ENCODE measurements at places on chromosomes 2 and 18. TPM values are rescaled to one million over a fixed set of nuclear protein-coding genes. Genes with fewer than 3 reads are reported as not detected.

DNA sequence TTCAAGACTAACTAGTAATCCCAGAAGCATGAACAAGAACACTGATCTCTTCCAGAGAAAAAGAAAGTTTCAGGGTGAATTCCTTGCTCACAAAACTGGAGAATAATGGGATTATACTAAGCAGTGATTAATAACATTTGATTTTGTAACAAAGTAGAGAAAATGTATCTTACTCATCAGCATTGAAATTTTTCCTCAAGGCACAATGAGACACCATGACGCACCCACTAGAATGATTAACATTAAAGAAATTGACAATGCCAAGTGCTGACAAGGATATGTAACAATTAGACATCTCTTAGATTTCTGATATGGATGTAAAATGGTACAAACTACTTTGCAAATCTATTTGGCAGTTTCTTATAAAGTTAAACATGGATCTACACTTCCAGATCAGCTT lies 101.1 kb upstream of the EPHA4 start:
- H3K27ac ChIP-seq: no peak overlapping the region
- H3K4me1 ChIP-seq: peaks cover 7% of the 10 kb centered on the region
- no peak for DNase-seq
- no peaks in the 10 kb centered on the region for H3K36me3 ChIP-seq

GRCh38 chr2:23449413-23449812 lies 64.4 kb downstream of the KLHL29 start:
- no peaks in the 10 kb centered on the region for H3K36me3 ChIP-seq
- peaks cover 35% of the 10 kb centered on the region for H3K4me1 ChIP-seq
- no peak overlapping the region for H3K4me3 ChIP-seq
- H3K27ac ChIP-seq: no peak overlapping the region
- no peaks in the 10 kb centered on the region for H3K27me3 ChIP-seq

C2orf81 gene
- total RNA-seq: 3.4 TPM

DNA sequence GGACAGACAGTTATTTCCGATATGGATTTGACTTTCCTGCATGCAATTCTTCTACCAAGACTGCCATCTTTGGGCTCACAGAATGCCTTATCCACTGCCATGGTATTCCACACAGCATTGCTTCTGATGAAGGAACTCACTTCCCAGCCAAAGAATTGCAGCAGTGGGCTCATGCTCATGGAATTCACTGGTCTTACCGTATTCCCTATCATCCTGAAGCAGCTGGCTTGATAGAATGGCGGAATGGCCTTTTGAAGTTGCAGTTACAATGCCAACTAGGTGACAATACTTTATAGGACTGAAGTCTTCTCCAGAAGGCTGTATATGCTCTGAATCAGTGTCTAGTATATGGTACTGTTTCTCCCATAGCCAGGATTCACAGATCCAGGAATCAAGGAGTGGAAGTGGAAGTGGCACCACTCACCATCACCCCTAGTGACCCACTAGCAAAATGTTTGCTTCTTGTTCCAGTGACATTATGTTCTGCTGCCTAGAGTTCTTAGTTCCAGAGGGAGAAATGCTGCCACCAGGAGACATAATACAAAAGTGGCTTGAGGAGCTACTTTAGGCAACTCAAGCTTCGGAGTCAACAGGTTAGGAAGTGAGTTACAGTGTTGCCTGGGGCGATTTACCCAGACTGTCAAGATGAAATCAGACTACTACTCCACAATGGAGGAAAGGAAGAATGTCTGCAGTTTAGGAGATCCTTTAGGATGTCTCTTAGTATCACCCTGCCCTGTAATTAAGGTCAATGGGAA lies 23.8 kb upstream of the SMAD4 start:
- peaks cover 5% of the 10 kb centered on the region for H3K36me3 ChIP-seq
- no peaks in the 10 kb centered on the region for H3K27me3 ChIP-seq
- DNase-seq: no peak
- H3K27ac ChIP-seq: no peak overlapping the region
- no peak overlapping the region for H3K4me3 ChIP-seq
- H3K4me1 ChIP-seq: no peaks in the 10 kb centered on the region

GRCh38 chr2:152510621-152511020 lies 175.6 kb downstream of the FMNL2 start:
- DNase-seq: no peak
- no peak overlapping the region for H3K27ac ChIP-seq
- H3K4me1 ChIP-seq: peaks cover 51% of the 10 kb centered on the region
- H3K36me3 ChIP-seq: no peaks in the 10 kb centered on the region
- no peak overlapping the region for H3K4me3 ChIP-seq
- no peaks in the 10 kb centered on the region for H3K27me3 ChIP-seq

TMEM17 gene
- 3.8 TPM for total RNA-seq

VAMP5 gene
- not detected for total RNA-seq

FAP gene
- 171 TPM for total RNA-seq

EN1 gene
- not detected for total RNA-seq

- H3K4me1 ChIP-seq: peaks cover 62% of the 10 kb centered on the region
- H3K27ac ChIP-seq: no peak overlapping the region
- H3K4me3 ChIP-seq: no peak overlapping the region
- no peaks in the 10 kb centered on the region for H3K36me3 ChIP-seq
- no peak for DNase-seq
Observed at GRCh38 chr2:39120521-39120770, 405 bp downstream of the SOS1 start.

- no peak for DNase-seq
- H3K27ac ChIP-seq: no peak overlapping the region
- H3K36me3 ChIP-seq: peaks cover 4% of the 10 kb centered on the region
Observed at GRCh38 chr18:21134895-21135294, 23.3 kb upstream of the ROCK1 start.

SOWAHC gene
- total RNA-seq: 13.2 TPM

AQP12A gene
- total RNA-seq: not detected

GRCh38 chr2:16362611-16363010 lies 303.0 kb downstream of the CYRIA start:
- H3K4me1 ChIP-seq: peaks cover 3% of the 10 kb centered on the region
- no peaks in the 10 kb centered on the region for H3K36me3 ChIP-seq
- no peaks in the 10 kb centered on the region for H3K27me3 ChIP-seq
- DNase-seq: no peak

GRCh38 chr2:161088658-161089350 lies 71.4 kb upstream of the TANK start:
- H3K36me3 ChIP-seq: no peaks in the 10 kb centered on the region
- H3K4me1 ChIP-seq: peaks cover 15% of the 10 kb centered on the region
- no peaks in the 10 kb centered on the region for H3K27me3 ChIP-seq
- DNase-seq: no peak
- no peak overlapping the region for H3K27ac ChIP-seq

DNA sequence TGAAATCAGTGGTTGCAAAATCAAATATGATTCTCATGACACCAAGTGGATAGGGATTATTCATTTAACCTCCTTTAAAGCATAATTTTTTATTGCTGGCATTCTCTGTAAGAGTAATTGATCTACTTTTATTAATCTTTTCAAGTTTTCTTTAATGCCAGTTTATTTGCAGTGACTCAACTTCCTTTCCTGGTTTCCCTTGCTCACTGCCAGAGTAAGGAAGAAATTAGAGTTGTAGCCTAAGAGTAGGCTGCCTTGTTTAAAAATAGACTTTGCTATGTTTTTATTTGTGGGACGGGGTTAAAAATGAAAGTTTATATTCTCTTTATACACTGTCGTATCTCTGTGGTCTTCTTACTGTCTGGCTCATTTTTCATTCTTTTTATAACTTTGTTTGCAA lies 148.6 kb downstream of the WDR7 start:
- DNase-seq: no peak
- H3K27ac ChIP-seq: peak overlapping the region; percentile 55
- peaks cover 3% of the 10 kb centered on the region for H3K36me3 ChIP-seq
- H3K4me1 ChIP-seq: peaks cover 16% of the 10 kb centered on the region
- no peaks in the 10 kb centered on the region for H3K27me3 ChIP-seq

DNA sequence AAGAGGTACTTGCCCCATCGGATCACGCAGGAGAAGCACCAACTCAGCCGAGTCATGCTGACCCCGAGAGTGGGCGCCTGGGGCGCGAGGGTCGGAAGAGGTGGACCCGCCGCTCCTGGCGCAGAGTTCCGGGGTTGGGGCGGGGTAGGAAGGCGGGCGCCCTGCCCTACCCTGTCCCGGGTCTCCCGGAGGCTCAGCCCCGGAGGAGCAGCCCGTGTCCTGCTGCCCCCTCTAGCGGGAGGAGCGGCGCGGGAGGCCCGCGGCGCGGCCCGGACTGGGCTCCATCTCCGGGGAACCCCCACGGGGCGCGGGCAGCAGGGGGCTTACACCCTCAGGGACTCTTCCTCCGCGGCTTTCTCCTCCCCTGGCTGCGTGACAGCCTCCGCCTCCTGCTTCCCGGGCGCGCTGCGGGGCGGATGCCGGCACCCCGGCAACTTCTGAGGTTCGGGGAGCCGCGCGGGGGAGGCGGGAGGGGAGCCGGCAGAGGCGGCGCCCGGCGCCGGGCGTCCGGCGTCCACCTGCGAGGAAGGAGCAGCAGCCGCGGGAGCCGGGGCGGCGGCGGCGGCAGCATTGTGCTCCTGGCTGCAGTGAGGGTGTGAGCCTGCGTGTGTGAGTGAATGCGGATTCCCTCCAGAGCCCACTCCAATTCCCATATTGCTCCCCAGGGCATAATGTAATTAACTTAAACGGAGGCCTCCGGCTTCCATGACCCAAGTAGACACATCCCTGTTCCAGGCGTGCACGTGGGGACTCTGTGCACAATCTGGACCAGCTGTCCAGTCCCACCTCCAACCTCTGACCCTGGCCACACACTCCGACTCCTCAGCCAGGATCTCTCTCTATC lies 7.6 kb upstream of the TNS1 start:
- H3K4me1 ChIP-seq: peaks cover 61% of the 10 kb centered on the region
- peak overlapping the region; percentile 80 for H3K4me3 ChIP-seq
- no peaks in the 10 kb centered on the region for H3K27me3 ChIP-seq
- DNase-seq: no peak

CFAP210 gene
- not detected for total RNA-seq

DNA sequence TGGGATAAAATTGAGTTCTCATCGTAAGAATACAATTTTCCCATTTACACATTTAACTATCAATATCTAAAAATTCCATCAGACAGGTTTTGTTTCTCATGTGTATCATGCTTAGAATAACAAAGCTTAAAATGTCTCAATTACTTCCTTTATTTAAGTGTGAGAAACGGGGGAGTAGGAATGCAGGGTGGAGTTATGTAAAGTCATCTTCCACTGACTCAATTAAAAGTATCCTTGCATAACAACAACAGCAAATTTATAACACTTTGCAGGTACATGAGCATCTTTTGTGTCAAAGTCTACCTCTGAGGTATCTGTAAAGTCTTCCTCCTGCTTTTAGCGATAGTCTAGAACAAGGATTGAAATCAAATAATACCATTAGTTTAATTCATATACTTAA lies 327.1 kb downstream of the EPHA4 start:
- H3K36me3 ChIP-seq: no peaks in the 10 kb centered on the region
- H3K4me3 ChIP-seq: no peak overlapping the region
- H3K4me1 ChIP-seq: no peaks in the 10 kb centered on the region
- no peak for DNase-seq
- H3K27ac ChIP-seq: no peak overlapping the region

HOXD13 gene
- not detected for total RNA-seq

DNA sequence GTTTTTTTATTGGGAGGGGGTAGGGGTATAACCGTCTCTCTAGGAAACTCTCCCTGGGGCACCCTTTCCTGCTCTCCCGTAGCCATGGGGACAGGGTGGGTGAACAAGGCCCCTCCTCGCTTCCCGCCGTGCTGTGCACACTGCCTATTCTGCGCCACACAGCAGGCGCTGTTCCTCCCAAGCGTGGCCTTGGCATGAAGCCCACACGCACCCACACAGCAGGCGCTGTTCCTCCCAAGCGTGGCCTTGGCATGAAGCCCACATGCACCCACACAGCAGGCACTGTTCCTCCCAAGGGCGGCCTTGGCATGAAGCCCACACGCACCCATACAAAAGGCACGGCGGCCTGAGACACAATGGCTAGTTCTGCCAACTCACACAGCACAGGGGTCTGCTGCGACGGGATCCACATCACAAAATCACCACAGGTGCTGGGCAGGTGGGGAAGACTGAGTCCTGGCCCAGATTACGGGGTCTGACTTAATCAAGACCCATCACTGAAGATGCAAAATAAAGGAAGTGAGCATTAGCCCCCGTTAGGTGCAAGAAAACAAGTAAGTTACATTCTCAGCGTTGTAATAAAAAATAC lies 46.6 kb upstream of the TPO start:
- H3K36me3 ChIP-seq: no peaks in the 10 kb centered on the region
- no peak overlapping the region for H3K4me3 ChIP-seq
- DNase-seq: no peak
- no peaks in the 10 kb centered on the region for H3K4me1 ChIP-seq
- peaks cover 9% of the 10 kb centered on the region for H3K27me3 ChIP-seq

- H3K4me3 ChIP-seq: peak overlapping the region; percentile 65
- peak overlapping the region; percentile 79 for H3K27ac ChIP-seq
- no peaks in the 10 kb centered on the region for H3K27me3 ChIP-seq
- no peak for DNase-seq
- H3K36me3 ChIP-seq: peaks cover 19% of the 10 kb centered on the region
Observed at GRCh38 chr2:20446255-20446916, 488 bp upstream of the RHOB start.

DNA sequence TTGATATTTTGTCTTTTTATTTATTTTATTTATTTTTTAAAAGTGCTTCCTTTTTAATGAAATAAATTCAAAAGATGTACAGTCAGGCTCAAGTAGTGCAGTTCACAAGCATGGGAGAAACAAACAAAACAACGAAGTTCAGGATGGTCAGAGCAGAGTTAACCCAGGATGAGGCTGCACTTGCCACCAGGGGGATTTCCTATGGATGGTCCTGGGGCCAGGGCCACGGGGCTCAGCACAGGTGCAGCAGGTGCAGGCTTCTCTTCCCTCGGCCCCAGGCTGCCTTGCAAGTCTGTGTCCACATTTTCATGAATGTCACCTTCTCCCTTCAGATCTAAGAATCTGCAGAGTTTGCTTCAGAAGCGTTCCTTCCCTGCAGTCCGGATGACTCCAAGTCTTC lies 76.5 kb downstream of the CDCA7 start:
- no peak for DNase-seq
- peaks cover 19% of the 10 kb centered on the region for H3K4me1 ChIP-seq
- H3K36me3 ChIP-seq: no peaks in the 10 kb centered on the region
- peaks cover 4% of the 10 kb centered on the region for H3K27me3 ChIP-seq
- no peak overlapping the region for H3K27ac ChIP-seq
- H3K4me3 ChIP-seq: no peak overlapping the region

DNA sequence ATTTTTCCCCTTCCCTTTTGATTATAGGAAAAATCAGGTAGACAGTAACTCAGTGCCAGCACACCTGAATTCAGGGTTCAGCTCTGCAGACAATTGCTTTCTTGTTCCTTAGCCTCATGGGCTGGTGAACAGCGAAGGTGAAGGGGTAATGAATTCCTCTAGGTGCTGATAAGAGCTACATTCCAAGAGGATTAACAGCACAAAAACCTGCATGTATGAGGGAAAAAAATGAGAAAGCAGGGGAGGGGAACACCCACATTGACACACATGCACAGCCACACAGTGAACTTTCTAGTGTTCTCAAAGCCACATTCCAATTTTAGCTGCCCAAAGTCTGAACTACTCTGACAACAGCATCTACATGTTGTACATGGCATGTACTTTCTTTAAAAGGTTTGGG lies 46.1 kb downstream of the SPATS2L start:
- H3K4me1 ChIP-seq: peaks cover 77% of the 10 kb centered on the region
- no peak for DNase-seq
- H3K27me3 ChIP-seq: no peaks in the 10 kb centered on the region
- H3K27ac ChIP-seq: peak overlapping the region; percentile 25
- H3K36me3 ChIP-seq: peaks cover 6% of the 10 kb centered on the region

Data from chondrocyte (in vitro differentiated cells).